ENCODE measurements at places on chromosomes 2 and 18.

DNA sequence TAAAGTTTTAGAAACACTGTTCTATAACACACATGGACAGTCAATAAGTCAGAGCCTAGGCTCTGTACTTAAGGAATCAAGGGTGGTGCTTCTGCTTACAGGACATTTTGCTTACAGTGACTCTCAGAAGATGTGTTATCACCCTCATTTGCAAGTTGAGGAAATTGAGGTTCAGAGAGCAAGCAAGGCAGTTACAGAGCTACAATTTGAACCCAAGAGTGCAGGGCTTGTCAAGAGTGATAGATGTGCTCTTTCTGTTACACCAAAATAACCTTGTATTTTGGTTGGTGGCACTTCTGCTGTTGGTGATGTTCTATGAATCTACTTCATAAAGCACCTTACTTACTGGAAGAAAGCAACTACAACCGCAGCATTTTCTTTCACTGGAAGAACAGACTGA is 170.2 kb downstream of the THADA start:
- DNase-seq: no peak

GRCh38 chr2:27724905-27725701 is 46.4 kb upstream of the MRPL33 start:
- DNase-seq: no peak

GRCh38 chr18:2444201-2444875 is 127.0 kb downstream of the METTL4 start:
- no peak for DNase-seq

DNA sequence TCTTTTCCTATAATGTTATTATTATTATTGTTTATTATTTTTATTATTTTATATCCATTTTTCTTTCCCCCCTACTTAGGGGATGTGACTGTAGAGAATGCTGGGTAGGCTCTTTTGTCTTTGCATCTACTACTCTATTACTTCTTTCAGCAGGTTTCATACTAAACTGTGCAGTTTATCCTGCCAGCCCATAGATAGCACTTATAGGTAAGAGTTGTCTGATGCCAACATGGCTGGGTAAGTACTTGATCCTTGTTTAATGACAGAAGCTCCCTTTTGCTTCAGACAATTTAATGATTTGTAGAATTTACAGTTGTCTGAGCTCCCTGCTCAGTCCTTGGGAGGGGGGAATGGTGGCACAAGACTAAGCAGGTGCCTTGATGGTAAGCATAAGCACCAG is 262.9 kb upstream of the CDH2 start:
- no peak for DNase-seq

GRCh38 chr2:42864641-42865280 is 72.4 kb upstream of the HAAO start:
- DNase-seq: no peak

GRCh38 chr2:191947235-191947634 is 100.3 kb upstream of the CAVIN2 start:
- DNase-seq: no peak

GRCh38 chr18:24381126-24381525 is 16.5 kb downstream of the OSBPL1A start:
- DNase-seq: no peak

GRCh38 chr2:176177580-176178037 is 10.9 kb upstream of the HOXD1 start:
- no peak for DNase-seq

DNA sequence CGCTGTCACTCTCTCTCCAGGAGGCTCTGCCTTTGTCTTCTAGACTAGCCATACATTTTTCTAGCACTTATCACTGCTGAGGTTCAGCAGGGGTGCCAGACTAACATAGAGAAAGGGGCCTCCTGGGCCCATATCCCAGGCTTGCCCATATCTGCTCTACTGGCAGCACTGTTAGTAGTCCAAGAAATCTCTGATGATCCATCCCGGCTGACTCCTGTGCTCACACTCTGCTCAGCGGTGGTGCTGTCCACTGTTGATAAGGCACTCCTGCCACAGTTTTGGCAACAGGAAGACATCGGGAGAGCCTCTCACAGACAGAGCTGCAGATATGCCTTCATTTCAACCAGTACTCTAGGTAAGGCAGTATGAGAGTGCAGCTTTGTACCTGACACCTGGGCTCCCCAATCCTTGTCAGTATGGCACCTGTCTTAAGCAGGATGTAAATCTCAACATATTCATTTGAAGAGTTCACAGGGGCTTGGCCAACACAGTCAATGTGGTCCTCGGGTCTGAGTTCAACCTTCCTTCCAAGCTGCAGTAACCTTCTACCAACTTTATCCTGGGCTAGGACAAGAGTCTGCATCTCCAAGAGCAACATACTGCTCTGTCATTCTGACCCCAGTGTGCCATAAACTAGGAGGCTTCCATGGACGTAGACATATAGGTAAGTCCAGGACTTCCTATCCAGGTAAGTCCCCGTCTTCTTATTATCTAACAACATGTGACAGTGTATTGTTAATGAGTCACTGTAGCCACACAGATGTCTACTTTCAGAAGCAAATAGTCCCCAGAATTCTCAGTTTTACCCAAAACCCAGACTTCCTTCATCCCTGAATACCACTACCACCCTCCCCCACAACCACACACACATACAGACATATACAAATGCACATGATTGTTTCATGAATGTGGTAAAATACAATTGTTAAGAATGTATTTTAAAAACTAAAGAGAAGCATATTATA is 16.2 kb downstream of the KLF7 start:
- DNase-seq: no peak

GRCh38 chr2:81734981-81735380 is 1430.4 kb upstream of the LRRTM1 start:
- no peak for DNase-seq

GRCh38 chr2:136487421-136487820 is 277.9 kb upstream of the THSD7B start:
- no peak for DNase-seq

DNA sequence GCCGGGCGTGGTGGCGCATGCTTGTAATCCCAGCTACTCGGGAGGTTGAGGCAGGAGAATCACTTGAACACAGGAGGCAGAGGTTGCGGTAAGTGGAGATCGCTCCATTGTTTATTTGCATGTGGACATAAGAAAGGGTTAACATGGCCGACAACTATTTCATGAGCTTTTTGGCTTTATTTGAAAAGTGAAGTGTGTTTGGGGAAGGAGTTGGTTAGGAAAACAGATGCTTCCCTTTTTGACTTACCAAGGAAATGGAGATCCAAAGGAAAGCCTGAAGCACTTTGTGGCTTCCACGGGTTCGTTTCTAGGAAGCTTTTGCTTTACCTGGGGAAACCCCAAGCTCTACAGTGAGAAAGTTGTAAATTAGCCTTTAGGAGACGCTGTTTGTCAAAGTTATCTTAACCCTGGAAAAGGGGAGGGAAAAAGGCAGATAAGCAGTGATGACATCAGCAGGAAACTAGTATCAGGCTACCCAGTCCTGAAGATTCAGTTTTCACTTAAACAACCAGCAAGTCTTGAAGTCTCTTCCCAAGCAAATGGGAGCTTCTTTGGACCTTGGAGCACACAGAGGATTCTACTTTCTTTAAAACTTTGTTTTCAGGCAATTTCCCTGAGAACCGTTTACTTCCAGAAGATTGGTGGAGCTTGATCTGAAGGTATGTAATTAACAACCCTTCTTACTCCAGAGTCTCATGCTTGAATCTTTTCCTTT is at the start of gene CASP10:
Gene CASP10, plus strand, starts transcription at position 492 of the 715 bp plus-strand sequence. CDS start 2,637 bp downstream, outside the sequence.
- peak; percentile 78 for DNase-seq

GRCh38 chr18:12121175-12122042 is 27.8 kb downstream of the ANKRD62 start:
- no peak for DNase-seq

DNA sequence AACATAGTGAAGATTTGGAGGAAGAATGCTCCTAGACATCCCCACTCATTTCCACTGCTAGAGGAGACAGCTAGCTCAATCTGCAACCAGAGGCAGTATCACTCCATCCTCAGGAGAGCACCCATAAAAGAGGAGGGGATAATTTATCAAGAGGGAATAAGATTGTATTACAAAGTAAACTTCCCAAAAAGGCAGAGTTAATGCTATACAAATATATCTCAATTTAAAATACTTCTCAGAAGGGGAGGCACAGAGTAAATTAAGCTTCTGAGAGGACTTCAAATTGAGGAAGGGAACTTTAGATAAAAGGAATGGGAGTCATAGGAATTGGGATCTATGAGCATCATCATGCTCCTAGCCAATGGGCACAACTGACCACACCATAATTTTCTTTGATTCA is 29.1 kb downstream of the EXOC6B start:
- no peak for DNase-seq

GRCh38 chr2:233480490-233481202 is 85.9 kb downstream of the USP40 start:
- no peak for DNase-seq

- DNase-seq: no peak
Measured at GRCh38 chr2:20953146-20953824, 90.6 kb downstream of the APOB start.

DNA sequence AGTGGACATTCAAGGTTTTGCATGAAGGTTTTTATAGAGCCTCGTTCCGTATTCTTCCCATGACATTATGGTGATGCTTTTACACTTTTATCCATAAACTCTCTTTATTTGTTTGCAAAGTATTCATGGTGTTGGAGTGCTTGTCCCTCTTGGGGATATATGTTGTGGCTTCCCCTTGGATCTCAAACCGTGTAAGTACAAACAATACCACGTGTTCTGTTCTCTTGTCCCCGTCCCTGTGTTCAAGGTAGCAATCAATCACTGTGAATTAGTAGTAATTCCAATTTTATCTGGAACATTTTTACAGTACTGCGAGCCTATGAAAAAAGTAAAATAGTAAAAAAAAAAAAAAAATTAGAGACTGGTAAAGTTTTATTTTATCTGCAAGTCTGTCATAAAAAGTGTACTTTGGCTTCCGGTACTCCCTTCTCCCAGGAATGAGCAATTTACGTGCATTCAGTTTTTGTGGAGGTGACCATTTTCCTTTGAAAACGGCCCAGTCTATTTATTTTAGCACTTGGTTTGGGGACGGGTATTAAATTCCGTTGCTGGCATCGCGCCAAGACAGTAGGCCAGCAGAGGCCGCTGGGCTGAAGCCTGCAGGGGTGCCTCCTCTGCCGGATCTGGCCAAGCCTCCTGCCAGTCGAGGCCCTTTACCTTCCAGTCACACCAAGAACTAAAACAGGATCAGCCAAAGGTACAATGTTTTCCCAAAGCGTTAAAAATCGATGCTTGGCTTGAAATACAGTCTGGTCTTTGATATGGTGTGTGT is 175.7 kb downstream of the SOCS6 start:
- DNase-seq: peak; percentile 59
